Neural crest cell (in vitro differentiated cells): ENCODE measurements at places on chromosomes 16 and 17. TPM values are rescaled to one million over a fixed set of nuclear protein-coding genes. Genes with fewer than 3 reads are reported as not detected.

GRCh38 chr17:28046034-28046825 is 3.8 kb downstream of the NLK start:
- no peak overlapping the region for H3K27ac ChIP-seq
- H3K4me3 ChIP-seq: no peak overlapping the region
- peaks cover 5% of the 10 kb centered on the region for H3K36me3 ChIP-seq
- peaks cover 66% of the 10 kb centered on the region for H3K4me1 ChIP-seq
- no peaks in the 10 kb centered on the region for H3K27me3 ChIP-seq

The MTMR4 gene
- 97.4 and 102 TPM in 2 replicates for total RNA-seq

The NF1 gene
- 60.6 and 62.9 TPM in 2 replicates for total RNA-seq

GRCh38 chr16:11315510-11315909 is 29.7 kb upstream of the RMI2 start:
- H3K27ac ChIP-seq: no peak overlapping the region
- H3K27me3 ChIP-seq: peaks cover 12% of the 10 kb centered on the region
- peaks cover 23% of the 10 kb centered on the region for H3K4me1 ChIP-seq
- DNase-seq: peak; percentile 14

DNA sequence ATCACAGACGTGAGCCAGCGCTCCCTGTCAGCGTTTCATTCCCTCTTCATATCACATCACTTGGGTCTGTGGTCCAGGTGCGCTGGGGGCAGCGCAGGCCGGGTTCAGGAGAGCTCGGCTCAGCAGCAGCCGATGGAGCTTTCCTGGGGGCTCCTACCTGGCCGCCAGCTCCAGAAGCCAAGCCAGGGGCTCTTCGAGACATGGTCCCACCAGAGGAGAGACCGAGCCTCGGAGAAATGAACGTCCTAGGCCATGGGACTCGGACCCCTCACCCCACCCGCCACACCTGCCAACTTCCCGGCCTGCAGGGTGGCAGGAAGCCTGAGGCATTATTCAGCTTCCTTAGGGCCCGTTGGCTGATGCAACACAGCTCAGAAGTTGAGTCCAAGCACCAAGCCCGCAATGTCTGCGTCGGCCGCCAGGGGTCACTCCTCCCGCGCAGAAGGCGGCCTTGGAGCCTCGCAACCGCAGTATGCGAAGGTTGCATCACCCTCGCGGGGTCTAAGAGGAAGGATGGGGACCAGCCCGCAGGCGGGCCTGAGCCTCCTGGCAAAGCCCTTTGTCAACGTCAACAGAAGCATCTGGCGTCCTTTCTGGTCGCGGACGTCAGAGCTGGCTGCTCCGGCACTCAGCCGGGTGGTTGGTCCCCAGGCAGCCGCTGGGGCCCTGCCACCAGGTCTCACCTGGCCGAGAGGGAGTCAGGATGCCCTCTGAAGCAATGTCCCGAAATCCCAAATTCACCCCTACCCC is 13.2 kb upstream of the KLHDC4 start:
- no peaks in the 10 kb centered on the region for H3K36me3 ChIP-seq
- peak overlapping the region; percentile 97 for H3K27ac ChIP-seq
- peak; percentile 95 for DNase-seq
- H3K27me3 ChIP-seq: peaks cover 2% of the 10 kb centered on the region
- peaks cover 20% of the 10 kb centered on the region for H3K4me1 ChIP-seq

DNA sequence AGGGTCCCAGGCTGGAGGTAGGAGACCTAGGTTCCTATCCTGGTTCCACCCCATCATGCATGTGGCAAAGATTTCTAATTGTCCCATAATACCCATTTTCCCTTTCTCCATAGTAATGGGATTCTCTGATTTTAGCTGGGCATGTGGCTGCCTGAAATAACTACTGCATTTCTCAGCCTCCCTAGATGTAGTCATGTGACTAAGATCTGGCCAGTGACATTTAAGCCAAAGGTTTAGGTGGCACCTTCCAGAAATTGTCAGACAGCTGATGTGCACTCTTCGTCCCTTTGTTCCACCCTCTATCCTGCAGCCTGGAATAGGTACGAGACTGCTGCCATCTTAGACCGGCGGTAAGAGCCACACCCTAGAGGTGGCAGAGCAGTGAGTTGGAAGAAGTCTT is 8.2 kb downstream of the NXPH3 start:
- no peak for DNase-seq
- peak overlapping the region; percentile 38 for H3K4me3 ChIP-seq
- H3K4me1 ChIP-seq: peaks cover 6% of the 10 kb centered on the region

DNA sequence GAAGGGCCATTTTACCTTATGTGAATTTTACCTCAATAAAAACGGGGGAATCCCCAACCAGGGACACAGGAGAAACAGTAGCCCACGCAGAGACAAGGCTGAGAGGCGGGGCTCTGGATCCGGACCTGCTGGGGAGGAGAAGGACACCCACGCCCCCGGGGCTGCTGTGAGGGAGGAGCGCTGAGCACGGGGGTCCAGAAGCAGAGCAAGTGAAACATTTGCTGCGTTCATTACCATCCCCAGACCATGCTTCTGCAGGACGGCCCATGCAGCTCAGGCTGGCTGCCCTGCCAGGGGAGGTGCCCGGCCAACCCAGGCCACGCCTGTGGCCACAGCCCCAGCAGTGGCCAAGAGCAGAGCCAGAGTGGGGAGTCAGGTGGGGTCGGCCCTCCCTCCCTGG is 50.0 kb downstream of the KCNJ18 start:
- no peaks in the 10 kb centered on the region for H3K4me1 ChIP-seq
- no peaks in the 10 kb centered on the region for H3K27me3 ChIP-seq
- peaks cover 2% of the 10 kb centered on the region for H3K36me3 ChIP-seq
- no peak overlapping the region for H3K27ac ChIP-seq

DNA sequence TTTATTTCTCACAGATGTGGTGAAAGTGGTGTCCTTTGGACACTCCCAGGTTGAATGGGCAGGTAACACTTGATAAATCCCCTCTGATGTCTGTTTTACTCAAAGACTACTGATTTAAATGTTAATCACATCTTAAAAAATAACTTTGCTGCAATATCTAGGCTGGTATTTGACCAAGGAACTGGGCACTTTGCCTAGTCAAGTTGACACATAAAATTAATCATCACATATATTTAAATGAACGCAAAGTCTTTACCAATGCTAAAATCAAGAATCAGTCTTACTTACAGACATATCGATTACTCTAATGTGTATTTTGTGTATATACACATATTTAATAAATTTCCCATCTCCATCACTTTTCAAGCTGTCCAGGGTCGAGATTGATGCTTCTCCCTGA is 7.0 kb downstream of the MT2A start:
- DNase-seq: no peak
- no peaks in the 10 kb centered on the region for H3K36me3 ChIP-seq
- peaks cover 18% of the 10 kb centered on the region for H3K4me1 ChIP-seq
- H3K27ac ChIP-seq: no peak overlapping the region
- peaks cover 73% of the 10 kb centered on the region for H3K27me3 ChIP-seq
- no peak overlapping the region for H3K4me3 ChIP-seq

The CA10 gene
- total RNA-seq: not detected in 2 replicates

DNA sequence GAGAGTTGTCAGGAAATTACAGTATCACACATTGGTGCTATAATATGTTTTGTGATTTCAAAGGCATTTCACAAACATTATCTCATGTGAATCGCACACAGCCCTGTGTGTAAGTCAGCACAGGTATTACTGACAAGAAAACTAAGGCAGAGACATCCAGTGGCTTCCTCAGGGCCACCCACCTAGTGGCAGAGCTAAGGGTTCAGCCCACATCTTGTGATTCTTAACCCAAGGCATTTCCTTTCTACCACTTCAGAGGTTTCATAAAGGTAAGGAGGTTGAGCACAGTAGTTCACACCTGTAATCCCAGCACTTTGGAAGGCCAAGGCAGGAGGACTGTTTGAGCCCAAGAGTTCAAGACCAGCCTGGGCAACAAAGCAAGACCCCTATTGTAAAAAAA is 58.2 kb downstream of the STX8 start:
- no peak for DNase-seq
- no peaks in the 10 kb centered on the region for H3K27me3 ChIP-seq
- no peak overlapping the region for H3K27ac ChIP-seq
- no peak overlapping the region for H3K4me3 ChIP-seq

- DNase-seq: no peak
- no peak overlapping the region for H3K27ac ChIP-seq
- H3K27me3 ChIP-seq: peaks cover 83% of the 10 kb centered on the region
Observed at GRCh38 chr17:4636474-4637100, 4.9 kb downstream of the ALOX15 start.

GRCh38 chr17:37388266-37388665 is 12.5 kb downstream of the C17orf78 start:
- no peaks in the 10 kb centered on the region for H3K27me3 ChIP-seq
- no peaks in the 10 kb centered on the region for H3K36me3 ChIP-seq
- H3K4me3 ChIP-seq: no peak overlapping the region
- H3K27ac ChIP-seq: no peak overlapping the region
- DNase-seq: no peak

- no peaks in the 10 kb centered on the region for H3K27me3 ChIP-seq
- H3K27ac ChIP-seq: no peak overlapping the region
- no peak for DNase-seq
- H3K36me3 ChIP-seq: no peaks in the 10 kb centered on the region
Observed at GRCh38 chr17:69822314-69822875, 252.6 kb upstream of the KCNJ16 start.

DNA sequence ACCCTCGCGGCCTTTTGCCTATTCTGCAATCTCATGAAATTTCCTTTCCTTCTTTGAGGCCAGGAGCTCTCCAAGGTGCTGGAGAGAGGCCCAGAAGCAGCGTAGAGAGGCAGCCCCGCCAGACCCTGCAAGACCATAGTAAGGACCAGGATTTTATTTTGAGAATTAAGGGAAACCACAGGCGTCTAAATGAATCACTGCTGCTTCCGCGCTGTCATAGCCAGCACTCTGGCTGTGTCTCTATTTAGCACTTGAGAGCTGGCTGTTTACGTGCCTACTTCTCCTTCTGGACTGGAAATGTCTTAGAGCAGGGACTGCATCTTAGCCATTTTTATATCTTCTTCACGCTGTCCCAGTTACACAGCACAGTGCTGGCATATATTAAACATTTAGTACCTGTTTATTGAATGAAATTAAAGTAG is 37.6 kb upstream of the PIRT start:
- no peaks in the 10 kb centered on the region for H3K36me3 ChIP-seq
- H3K27me3 ChIP-seq: peaks cover 61% of the 10 kb centered on the region
- DNase-seq: peak; percentile 43
- no peaks in the 10 kb centered on the region for H3K4me1 ChIP-seq

The NPIPB4 gene
- 100 and 113 TPM in 2 replicates for total RNA-seq
